ENCODE measurements at places on chromosomes 3 and 15.

DNA sequence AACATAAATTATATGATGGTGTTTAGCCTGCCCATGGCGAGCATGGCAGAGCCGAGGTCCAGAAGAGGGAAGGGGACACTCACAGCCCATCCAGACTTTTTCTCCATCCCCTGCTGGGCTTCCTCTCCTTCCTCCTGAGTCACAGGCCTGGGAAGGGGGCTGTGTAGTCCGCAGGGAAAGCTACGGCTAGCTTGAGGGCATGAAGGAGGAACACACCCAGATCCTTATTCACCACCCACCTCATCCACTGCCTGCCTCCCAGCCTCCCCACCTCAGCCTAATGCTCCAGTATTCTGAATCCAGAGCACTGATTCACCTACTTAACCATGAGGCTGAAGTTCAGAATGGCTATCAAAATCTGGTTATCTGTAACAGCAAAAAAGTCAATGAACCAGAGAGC is 97.8 kb downstream of the OXNAD1 start:
- DNase-seq = no peak

DNA sequence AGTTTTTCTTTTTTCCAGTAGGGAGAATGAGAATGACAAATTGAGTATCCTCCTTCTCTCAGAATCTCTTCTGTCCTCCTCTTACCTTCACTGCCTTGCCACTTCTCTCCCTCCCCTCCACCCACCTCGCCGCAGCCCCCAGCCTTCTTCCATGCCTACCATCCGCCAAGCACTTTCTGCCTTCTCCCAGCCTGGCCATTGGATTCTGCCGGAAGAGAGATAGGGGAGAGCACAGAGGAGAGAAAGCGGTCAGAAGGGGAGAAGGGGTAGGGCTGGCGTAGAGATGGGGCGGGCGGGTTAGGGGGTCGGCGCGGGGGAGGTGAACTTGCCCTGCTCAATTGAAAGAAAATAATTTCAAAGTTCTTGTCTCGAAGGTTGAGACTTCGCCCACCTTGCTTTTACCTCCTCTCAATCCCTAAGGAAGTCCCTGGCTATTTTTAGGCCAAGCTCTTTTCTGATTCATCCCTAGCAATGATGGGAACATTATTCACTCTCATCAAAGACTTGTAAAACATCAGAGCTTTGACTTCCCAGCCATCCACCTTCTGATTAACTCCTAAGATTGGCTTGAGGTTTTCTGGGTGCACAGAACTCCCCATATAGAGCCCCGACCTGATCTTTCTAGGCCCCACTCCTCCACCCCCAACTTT is 811 bp downstream of the C3orf52 start:
- no peak for DNase-seq

GRCh38 chr3:113499081-113499480 is 15.9 kb downstream of the SPICE1 start:
- no peak for DNase-seq

DNA sequence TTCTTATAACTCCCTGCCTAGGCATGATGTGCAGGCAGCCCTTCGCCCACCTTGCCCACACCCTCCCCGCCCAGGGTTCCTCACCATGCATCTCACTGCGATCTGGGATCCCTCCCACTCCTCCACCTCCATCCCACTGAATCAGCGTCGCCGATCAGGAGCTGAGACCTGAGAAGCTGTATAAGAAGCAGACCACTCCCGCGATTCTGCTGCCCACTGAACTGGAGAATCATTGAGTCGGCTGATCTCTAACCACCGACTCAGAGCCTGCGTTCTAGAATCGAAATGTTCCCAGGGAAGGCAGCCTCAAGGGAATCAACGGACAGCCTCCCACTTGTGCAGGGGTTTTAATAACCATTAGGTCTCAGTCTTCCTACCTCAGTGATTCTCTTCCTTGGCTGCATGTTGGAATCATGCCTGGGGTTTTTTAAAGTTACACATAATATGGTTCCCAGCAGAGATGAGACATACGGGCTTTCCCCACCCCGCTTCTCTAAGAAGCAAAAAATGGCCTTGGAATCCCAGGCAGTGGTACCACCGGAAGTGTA is 60.2 kb downstream of the TMEM44 start:
- DNase-seq = no peak

- no peak for DNase-seq
Measured at GRCh38 chr3:54713455-54713854, 214.4 kb downstream of the LRTM1 start.

DNA sequence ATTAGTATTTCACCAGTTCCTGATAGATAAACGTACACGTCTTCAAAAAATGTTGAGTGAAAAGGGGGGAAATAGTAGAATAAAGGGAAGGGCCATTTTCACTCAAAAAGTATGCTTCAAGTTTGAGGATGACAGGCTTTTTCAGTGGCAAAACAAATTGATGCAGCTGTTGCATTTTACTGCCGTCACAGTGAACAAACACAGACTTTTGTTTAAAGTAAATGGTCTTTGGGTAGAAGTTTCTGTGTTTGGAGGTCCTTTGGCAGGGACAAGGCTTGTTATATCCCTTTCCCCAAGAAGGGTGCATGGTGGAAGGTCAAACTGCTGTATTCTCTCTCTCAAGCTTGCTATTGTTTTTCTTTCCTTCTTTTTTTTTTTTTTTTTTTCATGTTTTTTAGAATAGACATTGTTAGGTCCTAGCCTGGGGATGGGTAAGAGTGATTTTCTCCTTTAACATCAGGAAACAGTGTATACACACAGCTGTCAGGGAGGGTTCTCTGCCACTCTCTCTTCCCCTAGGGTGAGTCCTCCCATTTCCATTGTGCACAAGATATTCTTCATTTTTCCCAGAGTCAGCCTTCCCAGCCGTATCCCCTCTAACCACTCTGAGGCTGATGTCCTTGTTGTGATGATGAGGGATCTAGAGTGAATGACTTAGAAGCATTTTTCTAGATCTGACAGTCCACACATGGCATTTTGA is 6.6 kb upstream of the SUCNR1 start:
- DNase-seq = no peak

GRCh38 chr3:11726146-11726545 is 82.4 kb upstream of the VGLL4 start:
- no peak for DNase-seq

- no peak for DNase-seq
Measured at GRCh38 chr3:36606871-36607765, 157.2 kb downstream of the DCLK3 start.

DNA sequence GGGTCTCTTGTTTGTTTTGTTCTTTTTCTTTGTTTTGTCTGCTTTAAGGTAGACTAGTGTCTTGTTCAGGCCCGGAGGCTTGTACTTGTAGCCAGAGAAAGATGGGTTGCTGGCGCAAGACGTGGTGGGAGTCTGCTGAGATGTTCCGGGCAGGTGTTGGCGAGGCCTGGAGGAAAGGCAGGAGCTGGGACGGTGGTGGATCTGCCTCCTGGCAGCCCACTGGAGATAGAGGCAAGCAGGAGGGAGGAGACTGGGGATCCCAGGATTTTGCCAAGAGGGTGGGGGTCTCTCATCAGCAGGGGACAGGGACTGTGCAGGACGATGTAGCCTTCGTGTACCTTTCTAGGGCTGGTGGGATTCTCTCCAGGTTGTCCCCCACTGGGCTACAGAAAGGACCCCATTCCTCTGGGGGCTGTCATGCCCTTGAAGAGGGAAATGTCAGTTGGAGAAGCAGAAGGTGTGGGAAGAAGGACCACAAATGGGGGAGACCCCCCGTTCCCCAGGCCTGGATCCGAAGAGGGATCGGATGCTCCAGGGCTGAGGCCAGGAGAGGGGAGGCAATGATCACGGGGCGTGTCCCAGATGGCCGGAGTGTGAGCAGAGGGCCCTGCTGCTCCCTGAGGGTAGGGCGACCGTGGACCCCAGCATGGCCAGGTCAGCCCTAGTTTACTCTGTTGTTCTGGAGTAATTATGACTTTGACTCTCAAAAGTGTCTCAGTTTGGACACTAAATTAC is 7.0 kb downstream of the CHAC1 start:
- DNase-seq = no peak

- no peak for DNase-seq
Measured at GRCh38 chr3:187361835-187362234, 6.3 kb upstream of the RTP4 start.

GRCh38 chr15:69167218-69167846 is 6.9 kb downstream of the GLCE start:
- DNase-seq = no peak

GRCh38 chr15:92997821-92998220 is 91.2 kb downstream of the RGMA start:
- no peak for DNase-seq

DNA sequence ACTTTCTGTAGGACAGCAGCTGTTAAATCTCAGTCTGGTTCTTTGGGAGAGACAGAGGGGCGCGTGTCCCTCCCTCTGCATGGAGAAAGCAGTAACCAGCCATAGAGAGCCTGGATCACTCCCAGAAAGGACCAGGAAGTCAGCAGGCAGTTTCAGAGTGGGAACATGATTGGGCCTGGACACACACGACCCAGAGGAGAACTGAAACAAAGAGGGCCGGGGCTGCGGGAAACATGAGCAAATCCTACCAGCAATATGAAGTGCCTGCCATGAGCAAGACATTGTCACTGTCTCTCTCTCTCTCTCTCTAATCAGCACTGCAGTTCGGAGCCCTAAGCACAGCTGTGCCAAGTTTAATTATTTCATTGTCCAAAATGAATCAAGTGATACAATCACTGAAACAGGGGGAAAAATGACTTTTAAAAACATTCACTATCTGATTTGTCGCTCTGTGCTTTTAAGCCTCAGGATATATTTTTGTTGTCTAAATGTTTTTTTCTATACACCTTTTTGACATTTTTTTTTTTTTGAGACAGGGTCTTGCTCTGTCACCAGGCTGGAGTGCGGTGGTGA is 17.6 kb downstream of the MUC13 start:
- no peak for DNase-seq
